ENCODE measurements at places on chromosomes 5 and 9.
A peak's percentile ranks its signal among the peaks of the same experiment; 100 is the strongest.

DNA sequence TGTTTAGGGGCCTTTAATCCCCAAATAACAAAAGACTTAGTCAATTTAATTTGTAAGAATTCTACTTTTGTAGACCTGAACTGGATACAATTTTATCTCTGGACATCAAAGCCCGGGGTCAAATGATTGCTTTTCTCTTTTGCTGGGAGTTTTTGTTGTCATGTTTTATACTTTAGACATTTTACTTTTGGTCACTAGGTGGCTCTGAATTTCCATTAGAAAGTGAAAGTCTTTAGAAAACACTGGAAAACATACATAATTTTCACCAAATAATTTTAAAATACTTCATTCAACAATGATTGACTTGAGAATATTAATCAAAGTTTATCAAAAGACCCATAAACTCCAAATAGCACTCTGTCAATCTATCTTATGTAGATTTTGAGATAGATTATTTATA lies 2.8 kb upstream of the PCA3 start:
- DNase-seq = no peak

GRCh38 chr5:66909364-66909763 lies 287.2 kb downstream of the CD180 start:
- DNase-seq = no peak

DNA sequence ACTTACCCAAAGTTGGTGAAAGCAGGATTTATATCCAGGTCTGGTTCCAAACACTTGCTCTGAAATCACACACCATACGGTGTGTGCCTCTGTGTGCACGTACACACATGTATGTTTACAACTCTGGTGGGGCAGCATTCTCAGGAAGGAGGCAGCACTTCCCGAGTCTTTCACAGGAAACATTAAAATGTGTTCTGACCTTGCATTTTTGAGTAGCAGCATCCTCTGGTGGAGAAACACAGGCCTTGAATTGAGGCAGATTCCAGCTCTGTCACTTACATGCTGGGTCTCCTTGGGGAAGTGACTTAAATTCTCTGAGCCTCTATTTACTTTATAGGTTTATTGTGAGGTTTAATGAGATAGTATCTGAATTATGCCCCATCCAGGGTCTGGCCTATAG lies 126.4 kb downstream of the RGS3 start:
- peak; percentile 36 for DNase-seq

DNA sequence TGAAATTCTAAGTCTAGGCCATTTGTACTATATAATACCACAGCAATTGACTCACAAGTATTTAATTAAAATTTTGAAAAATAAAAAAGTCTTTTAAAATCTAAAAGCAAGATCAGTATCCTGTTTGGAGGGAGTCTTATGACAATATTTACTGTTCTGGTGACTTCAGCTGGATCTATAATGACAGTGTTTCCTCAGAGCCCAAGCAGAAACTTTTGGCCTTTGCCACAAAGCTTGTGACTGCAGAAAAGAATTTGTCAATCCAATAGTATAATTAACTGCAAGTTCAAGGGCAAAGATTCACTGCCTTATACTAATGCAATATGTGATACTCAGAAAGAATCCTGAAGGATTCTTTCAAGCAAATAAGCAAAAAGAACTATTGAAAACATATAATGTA lies 49.6 kb upstream of the RAPGEF6 start:
- no peak for DNase-seq

DNA sequence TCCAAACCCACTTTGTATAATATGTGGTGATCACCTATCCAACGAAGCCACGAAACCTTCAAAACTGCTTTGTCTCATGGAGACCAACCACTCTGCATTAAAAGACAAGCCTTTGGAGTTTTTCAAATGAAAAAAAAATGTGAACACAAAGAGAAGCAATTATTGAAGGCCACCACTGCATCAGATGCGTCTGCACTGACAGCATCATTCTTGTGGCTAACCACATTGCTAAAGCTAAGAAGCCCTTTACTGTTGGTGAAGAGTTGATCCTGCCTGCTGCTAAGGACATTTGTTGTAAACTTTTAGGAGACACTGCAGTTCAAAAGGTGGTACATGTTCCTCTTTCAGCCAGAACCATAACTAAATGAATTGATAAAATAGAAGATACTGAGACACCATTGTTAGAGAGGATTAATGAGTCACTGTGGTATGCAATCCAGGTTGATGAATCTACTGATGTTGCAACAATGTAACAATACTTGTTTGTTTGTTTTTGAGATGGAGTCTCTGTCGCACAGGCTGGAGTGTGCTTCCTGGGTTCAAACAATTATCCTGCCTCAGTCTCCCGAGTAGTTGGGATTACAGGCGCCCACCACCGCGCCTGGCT lies 45.4 kb downstream of the TAF11L14 start:
- no peak for DNase-seq

DNA sequence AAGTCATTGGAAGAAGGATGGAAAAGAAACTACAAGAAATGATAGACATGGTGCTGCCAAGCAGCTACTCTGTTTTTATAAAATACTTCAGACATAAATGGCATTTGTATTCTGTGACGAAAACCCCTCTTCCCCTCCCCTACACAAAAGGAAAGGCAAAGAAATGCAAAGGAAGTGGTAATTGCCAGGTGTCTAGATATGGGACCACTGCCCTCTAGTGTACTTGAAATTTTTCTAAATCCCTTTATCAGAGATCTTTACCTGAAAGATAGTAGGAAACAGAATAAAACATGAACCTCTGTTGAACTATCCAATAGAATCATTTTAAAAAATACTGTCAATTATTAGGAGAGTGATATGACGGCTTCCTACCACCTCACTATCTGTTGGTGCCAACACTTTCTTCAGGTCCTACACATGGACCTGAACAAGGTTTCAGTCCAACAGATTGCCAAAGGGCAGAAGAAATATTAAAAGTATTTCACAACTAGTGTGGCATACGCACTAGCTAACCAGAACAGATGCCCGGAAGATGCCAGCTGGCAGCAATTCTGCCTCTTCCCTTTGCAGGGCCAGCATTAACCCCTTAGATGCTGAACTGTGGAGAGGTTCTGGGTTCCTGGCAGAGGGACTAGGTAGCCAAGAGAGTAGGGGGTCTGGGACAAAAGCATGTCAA lies 104.1 kb downstream of the TSSK1B start:
- DNase-seq = peak; percentile 9

GRCh38 chr9:20962536-20963225 lies 68.8 kb downstream of the HACD4 start:
- DNase-seq = no peak

- DNase-seq = no peak
These were observed 3.8 kb upstream of the FAM120A start for GRCh38 chr9:93447655-93448054.

GRCh38 chr5:176590035-176590717 lies 19.8 kb downstream of the GPRIN1 start:
- DNase-seq = no peak

DNA sequence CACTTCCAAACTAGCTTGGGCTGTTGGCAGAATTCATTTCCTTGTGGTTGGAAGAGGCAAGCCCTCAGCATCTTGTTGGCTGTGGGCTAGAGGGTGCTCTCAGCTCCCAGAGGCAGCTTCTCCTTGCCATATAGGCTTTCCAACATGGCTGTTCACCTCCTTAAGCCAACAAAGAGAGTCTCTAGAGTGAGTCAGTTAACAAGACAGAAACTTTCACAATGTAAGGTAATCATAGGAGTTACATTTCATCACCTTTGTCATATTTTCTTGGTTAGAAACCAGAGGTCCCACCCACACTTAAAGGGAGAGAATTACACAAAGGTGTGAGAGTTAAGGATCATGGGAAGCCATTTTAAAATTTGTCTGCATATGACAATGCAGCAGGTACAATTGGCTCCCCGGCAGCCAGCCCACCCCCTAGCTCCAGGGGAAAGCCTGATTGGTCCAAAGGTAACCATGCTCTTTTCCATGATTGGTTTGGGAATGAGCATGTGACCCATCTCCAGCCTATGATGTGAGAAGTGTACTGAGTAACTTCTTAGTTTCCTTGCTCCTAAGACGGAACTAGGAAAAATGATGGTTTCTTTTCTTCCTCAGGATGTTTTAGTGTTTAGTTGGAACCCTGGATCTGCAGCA lies 109.8 kb upstream of the MSX2 start:
- DNase-seq = no peak

DNA sequence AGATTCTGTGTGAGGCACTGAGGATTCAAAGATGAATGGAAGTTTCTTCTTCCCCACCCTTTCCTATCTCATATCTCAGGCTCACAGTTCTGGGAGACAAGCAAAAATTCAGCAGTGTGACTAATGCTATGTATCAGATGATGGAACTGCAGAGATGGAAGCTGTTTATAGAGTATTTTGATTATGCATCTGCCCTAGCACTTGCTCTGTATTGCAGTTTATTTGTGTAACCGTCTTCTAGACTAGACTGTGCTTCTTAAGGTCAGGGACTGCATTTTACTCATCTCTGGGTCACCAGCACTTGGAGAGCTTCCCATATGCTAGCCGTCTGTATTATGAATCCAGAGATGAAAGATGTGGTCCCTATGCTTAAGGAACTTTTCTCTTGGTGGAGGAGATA lies 12.6 kb downstream of the CAVIN4 start:
- DNase-seq = no peak

DNA sequence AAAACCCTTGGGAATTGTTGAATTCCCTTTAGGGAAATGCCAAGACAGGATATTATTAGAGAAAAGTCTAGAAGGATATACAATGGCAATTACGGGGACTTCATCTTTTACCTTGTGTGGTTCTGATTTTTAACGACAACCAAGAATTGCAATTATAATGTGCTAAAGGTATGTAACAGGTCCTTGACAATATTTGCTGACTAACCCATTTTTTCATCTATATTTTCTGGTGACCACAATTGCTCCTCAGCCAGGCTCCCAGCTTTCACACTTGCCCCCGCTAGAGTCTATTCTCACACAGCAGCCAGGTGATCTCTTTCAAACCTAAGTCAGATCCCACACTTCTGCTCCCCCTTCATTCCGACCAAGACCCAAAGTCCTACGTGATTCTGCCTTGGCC lies 34.3 kb downstream of the BARHL1 start:
- no peak for DNase-seq

- no peak for DNase-seq
These were observed 5.2 kb downstream of the UCK1 start for GRCh38 chr9:131525643-131526565.

- DNase-seq = no peak
These were observed 72.5 kb upstream of the DAPK1 start for GRCh38 chr9:87425202-87425601.

- DNase-seq = no peak
These were observed 24.8 kb downstream of the TGFBI start for GRCh38 chr5:136053336-136054141.

GRCh38 chr5:121862801-121863200 lies 11.1 kb downstream of the FTMT start:
- DNase-seq = no peak

DNA sequence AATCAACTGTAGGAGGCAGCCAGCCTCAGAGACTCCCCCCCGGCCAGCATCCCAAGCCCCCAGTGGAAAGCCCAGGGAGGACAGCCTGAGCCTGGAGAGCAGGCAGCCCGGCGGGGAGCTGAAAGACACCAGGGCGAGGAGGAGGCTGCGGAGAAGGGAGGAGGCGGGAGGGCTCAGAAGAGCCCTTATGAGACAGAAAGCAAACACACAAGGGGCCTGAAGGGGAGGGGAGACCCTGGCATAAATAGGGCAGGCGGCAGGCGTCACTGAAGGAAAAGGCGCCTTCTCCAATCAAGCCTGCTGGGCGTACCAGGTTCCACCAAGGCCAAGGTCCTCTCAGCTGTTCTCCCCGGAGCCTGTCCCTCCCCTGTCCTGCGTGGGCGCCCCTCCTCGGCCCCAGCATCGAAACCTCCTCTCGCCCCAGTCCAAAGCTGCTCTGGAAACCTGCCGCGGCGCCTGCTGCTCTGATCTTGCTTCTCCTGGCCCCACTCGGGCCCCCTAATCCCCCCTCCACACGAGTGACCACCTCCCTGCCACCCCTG lies 1.3 kb downstream of the SLC9A3 start:
- no peak for DNase-seq

- no peak for DNase-seq
These were observed 2.8 kb downstream of the SMIM33 start for GRCh38 chr5:139473565-139473964.

- no peak for DNase-seq
These were observed 40.3 kb downstream of the SNCAIP start for GRCh38 chr5:122352331-122352730.

DNA sequence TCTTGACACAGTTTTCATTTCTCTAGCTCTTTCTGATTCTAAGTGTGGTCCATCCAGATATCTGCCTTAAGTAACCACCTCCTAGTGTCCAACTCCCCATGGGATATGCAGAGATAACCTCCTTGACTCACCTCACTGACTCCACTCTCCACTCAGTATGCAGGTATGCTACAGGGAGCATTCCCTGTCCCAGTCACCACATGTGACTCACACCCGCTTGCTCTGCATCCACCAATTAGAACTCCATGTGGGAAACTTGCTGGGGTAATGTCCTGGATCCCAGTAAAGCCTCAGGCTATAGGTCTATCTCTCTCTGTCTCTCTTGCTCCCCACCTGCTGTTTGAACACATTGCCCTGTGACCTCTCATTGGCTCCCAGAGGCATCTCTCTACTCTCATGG lies 563.9 kb downstream of the HTR1A start:
- no peak for DNase-seq

- DNase-seq = no peak
These were observed 1.0 kb downstream of the MSX2 start for GRCh38 chr5:174725261-174725990.

DNA sequence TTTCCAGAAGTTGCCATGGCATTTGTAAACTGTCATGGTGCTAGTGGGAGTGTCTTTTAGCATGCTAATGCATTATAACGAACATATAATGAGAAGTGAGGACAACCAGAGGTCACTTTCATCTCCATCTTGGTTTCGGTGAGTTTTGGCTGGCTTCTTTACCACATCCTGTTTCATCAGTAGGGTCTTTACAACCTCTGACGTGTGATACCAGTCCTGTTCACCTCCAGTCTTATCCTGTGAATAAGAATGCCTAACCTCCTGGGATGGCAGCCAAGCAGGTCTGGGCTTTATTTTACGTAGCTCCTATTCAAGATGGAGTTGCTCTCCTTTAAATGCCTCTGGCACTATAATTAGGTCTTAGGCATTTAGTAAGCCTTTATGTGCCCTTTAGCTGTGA lies 20.4 kb upstream of the RFK start:
- DNase-seq = no peak

GRCh38 chr5:50889790-50890189 lies 223.4 kb downstream of the PARP8 start:
- no peak for DNase-seq

DNA sequence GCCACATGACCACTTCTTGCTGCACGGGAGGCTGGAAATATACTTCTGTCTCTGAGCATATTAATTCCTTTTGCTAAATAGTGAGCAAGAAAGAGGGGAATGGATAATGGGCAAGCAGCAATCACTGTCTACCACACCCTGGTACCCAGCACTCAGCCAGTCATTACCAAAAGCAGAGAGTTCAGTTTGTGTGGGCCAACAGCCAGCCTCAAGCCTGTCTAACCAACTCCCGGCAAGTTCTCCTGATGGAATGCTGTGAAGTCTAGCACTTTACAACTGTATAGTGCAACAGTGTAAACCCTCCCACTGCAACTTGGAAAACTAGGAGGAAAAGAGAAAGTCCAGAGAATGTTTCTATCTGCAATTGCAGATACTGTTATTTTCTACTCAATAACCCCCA lies 47.8 kb downstream of the PLK2 start:
- DNase-seq = no peak
